Activated T-cell treated with anti-CD3 and anti-CD28 coated beads, Interleukin-2, amount 50 U/mL, for 24 hours (primary cell): ENCODE measurements at places on chromosomes 12 and 14.

DNA sequence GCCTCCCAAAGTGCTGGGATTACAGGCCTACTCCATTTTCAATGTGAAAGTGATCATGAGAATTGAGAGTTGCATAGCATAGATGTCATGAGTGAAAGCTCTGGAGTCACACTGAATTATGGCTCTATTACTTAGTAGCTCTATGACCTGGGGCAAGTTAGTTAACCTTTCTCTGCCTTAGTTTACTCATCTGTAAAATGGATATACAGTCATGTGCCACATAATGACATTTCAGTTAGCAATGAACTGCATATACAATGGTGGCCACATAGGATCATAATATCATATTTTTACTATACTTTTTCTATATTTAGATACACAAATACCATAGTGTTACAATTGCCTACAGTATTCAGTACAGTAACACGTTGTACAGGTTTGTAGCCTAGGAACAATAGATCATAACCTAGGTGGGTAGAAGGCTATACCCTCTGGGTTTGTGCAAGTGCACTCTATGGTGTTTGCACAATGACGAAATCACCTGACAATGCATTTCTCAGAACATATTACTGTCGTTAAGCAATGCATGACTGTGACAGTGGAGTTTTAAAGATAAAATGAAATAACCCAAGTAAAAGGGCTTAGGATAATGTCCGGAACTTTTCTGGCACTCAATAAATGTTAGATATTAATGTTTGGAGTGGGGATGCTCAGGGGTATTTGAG is 53.1 kb downstream of the ZFYVE26 start:
- no peak for DNase-seq

DNA sequence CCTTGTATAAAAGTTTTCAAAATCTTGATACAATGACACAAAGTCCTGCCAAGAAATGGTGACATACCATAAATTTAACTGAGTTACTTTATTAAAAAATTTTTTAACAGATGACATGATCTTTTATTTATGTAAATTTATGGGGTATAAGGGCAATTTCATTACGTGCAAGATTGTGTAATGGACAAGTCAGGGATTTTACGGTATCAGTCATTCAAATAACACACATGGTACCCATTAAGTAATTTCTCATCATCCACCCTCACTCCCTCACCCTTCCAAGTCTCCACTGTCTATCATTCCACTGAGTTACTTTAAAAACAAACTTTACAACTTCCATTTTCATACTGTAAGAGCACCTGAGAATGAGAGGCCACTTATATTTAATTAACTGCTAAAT is 37.4 kb downstream of the SPTLC2 start:
- no peak for DNase-seq

GRCh38 chr12:90250766-90251165 is 542.1 kb upstream of the ATP2B1 start:
- no peak for DNase-seq

DNA sequence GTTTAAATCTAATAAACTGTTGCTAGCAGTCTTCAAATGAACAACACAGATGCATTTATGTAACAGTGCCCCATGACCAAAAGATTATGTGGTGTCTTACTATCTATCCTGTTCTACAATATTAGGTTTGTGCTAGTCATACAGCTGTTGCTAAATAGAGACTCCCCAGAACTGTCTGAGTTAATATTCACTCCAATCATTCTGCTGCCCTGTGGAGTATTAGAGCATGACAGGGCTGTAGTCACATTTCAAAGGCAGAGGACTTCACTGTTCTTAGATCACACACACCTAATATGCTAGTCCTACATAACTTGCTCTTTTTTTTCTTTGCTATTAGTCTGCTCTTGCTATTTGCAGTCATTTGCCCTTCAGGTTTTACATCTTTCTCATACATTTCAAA is 157.6 kb upstream of the MDGA2 start:
- DNase-seq: no peak

- DNase-seq: no peak
Measured at GRCh38 chr12:26119391-26119989, 5.3 kb downstream of the BHLHE41 start.

GRCh38 chr14:70573050-70573449 is 27.4 kb downstream of the MED6 start:
- no peak for DNase-seq

- no peak for DNase-seq
Measured at GRCh38 chr12:116727261-116727660, 10.6 kb downstream of the SPRING1 start.

GRCh38 chr14:64364907-64365306 is 23.2 kb upstream of the MTHFD1 start:
- DNase-seq: no peak

DNA sequence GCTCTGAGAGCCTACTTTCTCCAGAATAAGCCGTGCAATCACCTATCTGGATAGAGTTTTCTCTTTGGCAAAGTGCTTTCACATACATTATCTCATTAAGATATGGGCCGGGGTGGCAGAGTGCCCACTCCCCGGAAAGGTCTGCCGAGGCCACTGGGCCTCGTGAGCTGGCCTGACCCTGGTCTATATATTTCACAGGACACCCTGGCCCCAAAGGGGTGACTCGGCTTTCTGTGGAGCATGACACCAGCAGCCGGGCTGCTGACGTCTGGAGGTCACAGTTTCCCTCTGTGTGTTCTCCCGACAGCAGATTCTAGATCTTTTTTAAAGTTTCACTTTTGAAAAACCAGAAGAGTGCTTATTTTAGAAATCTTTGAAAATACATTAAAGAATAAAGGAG is 27.9 kb upstream of the ATP2A2 start:
- no peak for DNase-seq

DNA sequence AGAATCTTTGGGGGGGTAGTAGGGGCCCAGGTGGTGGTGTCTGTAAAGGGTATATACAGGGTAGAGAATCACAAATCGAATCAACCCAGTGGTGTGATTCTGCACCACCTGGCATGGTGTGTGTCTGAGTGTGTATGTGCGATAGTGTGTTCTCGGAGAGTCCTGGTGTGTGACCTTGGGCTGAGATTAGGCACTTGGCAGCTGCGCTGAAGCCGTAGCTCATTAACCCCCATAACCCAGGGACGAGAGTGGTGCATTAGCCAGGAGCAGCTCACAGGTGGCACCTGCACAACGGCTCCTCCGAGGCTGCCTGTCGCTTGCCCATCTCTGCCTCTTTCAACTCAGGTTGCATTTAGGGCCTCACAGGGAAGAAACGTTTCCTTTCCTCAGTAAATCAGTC is 15.6 kb upstream of the TESC start:
- DNase-seq: no peak

- DNase-seq: no peak
Measured at GRCh38 chr12:76277480-76277879, 70.7 kb downstream of the BBS10 start.

DNA sequence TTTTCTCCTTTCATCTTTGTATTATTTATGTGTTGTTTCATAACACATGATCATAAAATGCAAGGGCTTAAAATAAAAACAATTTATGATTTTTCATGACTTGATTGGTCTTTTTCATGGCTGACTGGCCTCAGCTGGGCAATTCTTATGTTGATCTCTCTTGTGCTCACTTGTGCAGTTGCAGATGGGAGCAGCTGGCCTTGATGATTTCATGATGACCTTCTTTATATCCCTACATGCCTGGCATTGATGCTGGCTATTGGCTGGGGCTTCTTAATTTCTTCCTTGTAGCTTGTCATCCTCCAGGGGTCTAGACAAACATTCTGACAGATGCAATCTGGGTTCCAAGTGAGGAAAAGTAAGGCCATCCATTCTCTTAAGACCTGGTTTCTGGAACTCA is 1832.8 kb upstream of the FLRT2 start:
- no peak for DNase-seq

DNA sequence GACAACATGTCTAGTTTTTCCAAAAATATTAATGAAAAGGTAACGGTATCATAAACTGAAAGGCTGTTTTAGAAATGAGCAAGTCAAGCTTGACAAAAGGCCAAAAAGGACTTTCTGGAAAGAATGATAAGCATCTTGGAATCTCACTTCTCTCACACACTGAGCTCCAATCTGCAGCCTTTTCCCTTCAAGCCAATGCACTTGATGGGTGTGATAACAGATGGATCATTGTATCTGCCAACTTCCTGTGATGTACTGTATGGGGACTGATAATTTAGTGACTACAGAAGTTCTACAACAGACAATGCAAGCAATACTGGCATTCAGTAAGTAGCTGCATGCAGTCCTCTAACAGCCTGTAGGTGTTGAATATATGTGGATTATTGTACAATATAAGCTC is 147.1 kb downstream of the MED13L start:
- no peak for DNase-seq

GRCh38 chr14:51607711-51608110 is 44.0 kb upstream of the FRMD6 start:
- no peak for DNase-seq

DNA sequence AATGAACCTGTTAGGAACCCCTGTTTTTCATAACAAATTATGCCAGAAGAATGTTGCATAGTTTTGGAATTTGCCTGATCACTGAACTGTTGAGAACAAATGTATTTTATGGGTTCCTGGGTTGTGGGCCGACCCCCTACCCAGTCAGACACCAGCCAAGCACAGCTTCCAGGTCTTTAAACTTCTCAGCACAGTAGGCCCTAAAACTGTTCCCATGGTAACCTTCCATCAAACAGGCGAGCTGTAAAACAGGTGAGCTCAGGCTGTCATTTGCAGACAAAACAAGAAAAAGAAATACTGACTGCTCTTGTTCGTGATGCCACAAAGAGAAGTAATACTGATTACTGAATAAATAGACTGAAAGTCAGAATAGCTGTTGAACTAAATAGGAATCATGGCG is 147.0 kb downstream of the PTPRO start:
- DNase-seq: no peak

GRCh38 chr14:59630288-59630963 is 53.8 kb upstream of the CCDC175 start:
- DNase-seq: no peak

GRCh38 chr12:44544018-44544417 is 332.1 kb downstream of the NELL2 start:
- no peak for DNase-seq

DNA sequence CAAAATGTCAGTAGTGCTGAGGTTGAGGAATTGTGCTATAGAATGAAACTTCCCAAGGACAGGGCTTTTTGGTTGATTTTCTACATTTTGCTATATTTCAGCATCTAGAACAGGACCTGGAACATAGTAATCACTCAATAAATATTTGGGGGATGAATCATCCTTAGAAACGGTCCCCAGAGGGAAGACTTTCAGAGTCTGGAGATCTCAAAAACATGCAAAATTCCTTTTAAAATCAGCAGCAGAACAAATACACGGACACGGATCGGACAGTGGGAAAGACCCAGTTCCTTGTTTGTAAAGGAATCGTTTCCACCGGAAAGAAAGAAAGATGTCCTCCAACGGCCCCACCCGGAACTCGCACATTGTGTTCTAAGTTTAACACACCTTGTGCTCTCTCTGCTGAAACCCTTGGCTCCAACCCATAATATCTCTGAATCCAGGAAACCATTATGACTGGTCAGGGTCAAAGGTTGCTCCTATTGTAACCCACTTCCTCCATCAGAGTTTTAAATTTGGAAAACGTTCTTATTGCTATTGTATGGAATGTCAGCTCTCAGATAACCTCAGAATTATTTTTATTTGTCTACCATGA is 617.2 kb downstream of the MED13L start:
- DNase-seq: no peak

GRCh38 chr12:1552171-1552570 is 42.2 kb downstream of the FBXL14 start:
- no peak for DNase-seq
